Cardiac fibroblast (primary cell): ENCODE measurements at places on chromosomes 1 and 21.

DNA sequence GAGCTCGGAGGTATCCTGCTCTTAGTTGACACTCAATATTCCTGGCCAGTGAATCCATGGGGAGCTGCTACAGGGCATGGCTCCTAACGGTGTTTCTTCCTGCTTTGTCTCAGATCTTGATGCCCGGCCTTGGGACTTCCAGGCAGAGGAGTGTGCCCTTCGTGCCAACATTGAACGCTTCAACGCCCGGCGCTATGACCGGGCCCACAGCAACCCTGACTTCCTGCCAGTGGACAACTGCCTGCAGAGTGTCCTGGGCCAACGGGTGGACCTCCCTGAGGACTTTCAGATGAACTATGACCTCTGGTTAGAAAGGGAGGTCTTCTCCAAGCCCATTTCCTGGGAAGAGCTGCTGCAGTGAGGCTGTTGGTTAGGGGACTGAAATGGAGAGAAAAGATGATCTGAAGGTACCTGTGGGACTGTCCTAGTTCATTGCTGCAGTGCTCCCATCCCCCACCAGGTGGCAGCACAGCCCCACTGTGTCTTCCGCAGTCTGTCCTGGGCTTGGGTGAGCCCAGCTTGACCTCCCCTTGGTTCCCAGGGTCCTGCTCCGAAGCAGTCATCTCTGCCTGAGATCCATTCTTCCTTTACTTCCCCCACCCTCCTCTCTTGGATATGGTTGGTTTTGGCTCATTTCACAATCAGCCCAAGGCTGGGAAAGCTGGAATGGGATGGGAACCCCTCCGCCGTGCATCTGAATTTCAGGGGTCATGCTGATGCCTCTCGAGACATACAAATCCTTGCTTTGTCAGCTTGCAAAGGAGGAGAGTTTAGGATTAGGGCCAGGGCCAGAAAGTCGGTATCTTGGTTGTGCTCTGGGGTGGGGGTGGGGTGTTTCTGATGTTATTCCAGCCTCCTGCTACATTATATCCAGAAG, 16.7 kb downstream of the ALX3 start:
- peak; percentile 52 for DNase-seq

DNA sequence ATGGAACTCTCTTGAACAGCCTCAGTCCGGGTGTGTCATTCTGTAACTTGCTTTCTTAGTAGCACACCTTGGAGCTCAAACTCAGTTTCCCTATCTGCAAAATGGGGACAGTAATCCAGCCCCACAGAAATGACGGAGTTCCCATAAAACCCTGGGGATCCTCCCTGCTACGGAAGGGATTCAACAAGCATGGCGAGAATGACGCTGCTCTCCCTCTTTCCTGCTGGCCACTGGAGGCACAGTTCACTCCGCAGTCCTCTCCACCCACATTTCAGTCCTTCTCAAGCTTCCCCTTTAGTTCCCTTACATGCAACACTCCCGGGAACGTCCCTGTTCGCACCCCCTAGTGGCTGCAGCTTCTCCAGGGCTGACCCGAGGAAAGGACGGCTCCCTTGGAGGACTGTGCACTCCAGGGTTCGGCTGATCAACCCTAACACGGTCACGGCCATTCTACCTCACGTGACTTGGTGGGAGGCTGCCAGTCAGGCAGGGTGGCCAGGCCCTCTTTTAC, 20.6 kb downstream of the RUNX3 start:
- peak; percentile 87 for DNase-seq

DNA sequence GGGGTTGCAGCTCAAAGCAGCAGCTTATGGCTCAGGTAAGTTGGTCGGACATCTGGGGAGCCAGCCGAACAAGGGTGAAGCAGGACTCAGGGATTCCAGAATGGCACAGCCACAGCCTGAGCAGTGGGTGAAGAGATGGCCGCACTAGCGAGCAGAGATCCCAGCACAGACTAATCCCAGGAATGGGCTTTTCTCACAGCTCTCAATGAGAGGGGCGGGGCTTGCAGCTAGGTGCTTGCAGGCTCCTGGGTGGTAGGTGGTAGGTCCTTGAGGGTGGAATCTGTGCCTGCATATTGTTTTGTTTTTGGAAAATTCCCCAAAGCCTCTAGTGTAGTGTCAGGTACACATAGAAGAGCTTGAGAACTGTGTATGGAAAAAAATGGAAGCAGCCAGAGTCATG, 9.0 kb downstream of the KIAA0040 start:
- no peak for DNase-seq

DNA sequence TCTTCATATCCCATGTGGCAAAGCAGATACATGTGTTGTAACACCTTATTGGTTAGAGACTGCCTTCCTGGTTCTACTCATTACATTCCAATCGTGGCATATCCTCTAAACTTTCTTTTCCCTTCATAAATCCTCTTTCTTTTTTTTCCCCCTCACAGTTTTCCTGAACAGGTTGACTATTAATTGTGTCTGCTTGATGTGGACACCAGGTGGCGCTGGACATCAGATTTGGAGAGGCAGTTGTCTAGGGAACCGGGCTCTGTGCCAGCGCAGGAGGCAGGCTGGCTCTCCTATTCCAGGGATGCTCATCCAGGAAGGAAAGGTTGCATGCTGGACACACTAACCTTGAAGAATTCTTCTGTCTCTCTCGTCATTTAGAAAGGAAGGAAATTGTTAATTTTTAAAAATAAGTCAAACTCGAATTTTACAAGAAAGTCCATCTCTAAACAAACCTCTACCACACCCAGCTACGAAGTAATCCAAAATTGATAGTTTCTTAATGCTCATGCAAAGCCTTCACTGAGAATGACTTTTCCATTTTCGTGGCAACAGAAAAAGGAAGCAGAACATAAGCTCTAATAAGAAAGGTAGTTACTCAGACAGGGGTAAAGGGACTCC, 59.4 kb upstream of the ASB17 start:
- DNase-seq: peak; percentile 90

DNA sequence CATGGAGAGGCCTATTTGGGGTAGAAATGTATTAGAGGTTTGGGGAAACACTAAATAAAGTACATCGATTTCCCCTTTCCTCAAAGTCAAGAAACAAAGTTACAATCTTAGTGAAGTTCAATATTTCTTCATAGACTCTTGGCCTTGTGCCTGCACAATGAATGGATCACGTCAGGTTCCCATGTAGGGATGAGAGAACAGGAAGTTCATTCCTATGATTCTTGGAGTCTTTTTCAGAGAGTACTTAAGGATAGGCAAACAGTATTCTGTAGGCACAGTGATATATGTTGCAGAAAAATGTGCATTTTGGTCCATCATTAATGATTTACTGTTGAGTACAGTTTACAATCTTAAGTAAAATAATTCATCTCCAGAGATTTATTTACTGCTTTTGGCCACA, 275.5 kb downstream of the RGS7 start:
- DNase-seq: no peak

DNA sequence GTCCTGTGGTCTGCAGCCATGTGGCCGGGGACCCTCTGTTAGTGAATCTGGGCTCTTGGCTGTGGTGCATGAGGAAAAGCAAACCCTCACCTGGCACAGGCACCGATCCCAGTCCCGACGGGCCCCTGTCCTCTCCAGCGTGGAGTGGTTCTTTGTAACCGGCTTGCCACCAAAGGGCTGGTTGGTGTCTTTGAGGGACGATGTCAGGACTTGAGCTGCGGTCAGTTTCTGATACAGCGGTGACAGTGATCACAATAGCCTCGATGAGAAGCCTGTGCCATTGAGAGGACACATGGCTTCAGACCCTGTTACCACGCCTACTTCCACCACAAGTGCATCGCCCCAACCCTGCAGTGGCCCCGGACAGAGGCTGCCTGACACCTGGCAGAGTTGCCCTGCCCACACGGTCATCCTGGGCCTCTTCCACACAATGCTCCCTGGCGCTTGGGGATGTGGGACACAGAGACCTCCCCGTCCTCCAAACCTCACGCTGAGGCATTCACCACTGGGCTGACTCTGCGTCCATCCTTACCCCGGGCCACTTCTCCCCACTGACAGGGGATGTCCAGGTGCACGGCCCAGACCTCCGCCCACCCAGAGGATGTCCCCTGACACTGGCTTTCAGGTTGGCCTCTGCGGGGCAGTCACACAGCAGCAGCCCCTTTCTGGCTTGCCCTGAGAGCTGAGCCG, 18.8 kb upstream of the ACTRT2 start:
- DNase-seq: no peak

GRCh38 chr1:217048104-217048707, 325.0 kb upstream of the ESRRG start:
- DNase-seq: peak; percentile 2

GRCh38 chr21:17085707-17086106, 427.1 kb upstream of the CXADR start:
- peak; percentile 4 for DNase-seq

DNA sequence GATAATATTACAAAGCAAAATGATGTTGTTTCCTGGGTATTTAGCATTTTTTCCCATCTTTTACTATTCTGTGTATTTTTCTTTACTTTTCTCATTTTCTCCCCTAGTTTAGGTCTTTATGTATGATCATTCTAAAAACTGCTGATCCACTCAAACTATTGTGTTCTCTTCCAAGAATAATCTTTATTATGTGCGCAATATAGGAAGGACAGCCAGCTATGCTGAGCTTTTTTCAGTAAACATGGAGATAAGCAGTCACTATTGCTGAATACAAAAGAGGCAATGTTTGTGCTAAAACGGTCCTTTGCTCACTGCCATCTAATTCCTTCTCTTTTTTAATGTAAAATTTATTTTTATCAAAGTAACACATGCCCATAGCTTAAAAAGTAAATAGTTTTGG, 6.7 kb upstream of the PTBP2 start:
- DNase-seq: no peak

GRCh38 chr1:237012788-237013383, 8.6 kb upstream of the MT1HL1 start:
- DNase-seq: peak; percentile 15

DNA sequence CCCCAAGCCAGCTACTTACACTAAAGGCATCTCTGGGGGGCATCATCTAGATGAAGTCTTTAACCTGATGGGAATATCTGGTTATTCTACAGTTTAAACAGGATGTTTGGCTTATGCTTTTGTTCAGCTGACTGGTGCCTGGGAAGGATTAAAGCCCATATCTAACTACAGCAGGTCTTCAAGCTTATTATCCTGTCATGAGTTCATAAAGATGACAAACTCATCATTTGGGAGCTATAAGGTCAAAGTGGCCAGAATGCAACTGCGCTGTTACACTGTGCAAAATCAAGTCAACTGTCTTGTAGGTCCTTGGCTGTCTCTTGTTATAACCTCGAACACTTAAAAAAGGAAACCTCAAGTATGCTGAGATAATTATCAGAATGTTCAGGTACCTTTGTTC, 18.6 kb upstream of the MOB3C start:
- DNase-seq: no peak

DNA sequence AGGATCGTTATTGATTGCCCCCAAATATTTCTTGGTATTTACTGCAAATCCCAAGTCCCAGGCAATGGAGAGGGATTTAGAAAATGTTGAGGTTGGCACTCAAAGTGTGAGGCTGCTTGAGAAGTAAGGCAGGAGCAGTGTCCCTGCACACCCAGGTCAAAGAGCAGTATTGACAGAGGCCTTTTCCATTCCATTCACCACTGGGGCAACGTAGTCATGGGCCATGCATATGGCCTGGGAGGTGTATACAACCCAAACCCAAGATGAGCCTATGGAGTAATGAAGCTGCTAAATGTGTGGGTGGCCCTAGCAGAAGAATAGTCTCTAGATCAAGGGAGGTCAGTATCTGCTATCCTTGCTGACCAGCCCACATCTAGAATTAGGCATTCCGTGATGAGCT, 245.6 kb downstream of the FOXD2 start:
- no peak for DNase-seq

DNA sequence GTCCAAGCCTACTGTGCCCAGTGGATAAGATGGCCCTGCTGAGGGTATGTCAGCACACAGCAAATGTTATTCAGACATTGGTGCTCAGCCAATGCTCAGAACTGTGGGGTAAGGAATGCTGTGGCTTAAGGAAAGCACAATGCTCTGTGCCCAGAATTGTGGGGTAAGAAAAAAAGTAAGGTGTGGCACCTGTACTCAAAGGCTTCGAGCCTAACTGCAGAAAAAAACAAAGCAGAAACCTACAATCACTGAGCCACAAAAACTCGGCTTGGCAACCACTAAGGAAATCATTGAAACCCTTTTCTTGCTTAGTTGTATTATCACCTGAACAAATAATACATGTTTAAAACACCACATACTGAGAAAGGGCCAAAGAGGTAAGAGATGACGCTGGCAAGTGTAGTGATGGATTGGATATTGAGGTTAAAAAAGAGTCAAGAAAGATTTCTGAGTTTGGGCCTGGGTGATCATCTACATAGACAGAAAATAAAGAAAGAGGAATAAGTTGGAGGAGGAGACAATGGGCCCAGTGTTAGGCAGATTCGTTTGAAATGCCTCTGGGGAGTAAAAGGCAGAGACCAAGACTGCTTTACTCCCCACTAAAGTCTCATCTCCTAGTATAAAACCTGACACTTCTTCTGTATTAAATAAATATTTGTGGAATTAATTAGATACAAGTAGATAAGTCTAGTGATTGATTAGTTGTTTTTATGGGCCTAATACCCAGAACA, 25.9 kb upstream of the ATP1A1 start:
- DNase-seq: no peak

GRCh38 chr1:14662116-14662515, 63.6 kb downstream of the KAZN start:
- peak; percentile 8 for DNase-seq

DNA sequence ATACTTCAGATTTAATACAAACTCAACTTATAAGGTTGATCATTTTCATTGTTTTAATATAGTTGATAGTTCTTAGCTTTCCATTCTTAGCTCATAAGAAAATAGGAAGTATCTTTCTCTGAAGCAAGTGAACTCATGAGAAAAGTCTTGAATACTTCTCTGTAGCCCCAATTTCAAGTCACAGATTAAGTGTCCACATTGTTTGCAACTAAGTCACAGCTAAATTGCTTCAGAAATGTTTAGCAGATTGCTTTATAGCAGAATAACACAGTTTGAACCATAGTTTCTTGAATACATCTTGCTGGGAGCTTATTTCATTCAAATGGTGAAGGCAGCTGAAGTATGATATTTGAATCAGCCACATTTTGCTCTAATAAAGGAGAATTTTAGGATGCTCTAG, 10.6 kb upstream of the PKN2 start:
- DNase-seq: no peak

- DNase-seq: peak; percentile 16
Measured at GRCh38 chr21:33069994-33070743, at the start of gene OLIG1. Gene OLIG1, plus strand, starts transcription at chr21:33070141. Its CDS starts 106 bp downstream, at chr21:33070247.

GRCh38 chr1:30885570-30886522, 22.7 kb downstream of the SDC3 start:
- no peak for DNase-seq

- DNase-seq: peak; percentile 74
Measured at GRCh38 chr1:198623752-198624647, 14.8 kb upstream of the PTPRC start.

DNA sequence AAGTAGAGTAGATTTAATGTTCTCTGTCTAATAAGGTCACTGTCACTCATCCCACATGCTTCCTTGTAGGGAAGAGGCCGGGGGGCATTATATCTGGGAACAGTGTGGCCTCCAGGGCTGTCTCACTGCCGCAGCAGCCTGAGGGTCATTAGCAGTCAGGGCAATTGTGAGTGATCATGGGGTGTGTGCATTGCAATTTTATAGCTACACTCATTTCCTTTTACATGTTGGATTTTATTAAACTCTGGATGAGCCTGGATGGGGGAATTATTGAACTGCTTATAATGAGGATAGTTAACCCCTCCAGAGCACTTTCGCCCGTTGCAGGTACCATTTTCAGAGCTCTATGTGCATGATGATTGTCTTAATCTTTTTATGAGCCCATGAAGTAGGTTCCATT, 60.9 kb upstream of the DISP3 start:
- DNase-seq: no peak
